ENCODE measurements at places on chromosomes 6 and 20. TPM values are rescaled to one million over a fixed set of nuclear protein-coding genes. Genes with fewer than 3 reads are reported as not detected.

- H3K4me3 ChIP-seq, result no peak overlapping the region
- H3K27me3 ChIP-seq, result no peaks in the 10 kb centered on the region
- DNase-seq, result no peak
- no peaks in the 10 kb centered on the region for H3K36me3 ChIP-seq
- H3K27ac ChIP-seq, result no peak overlapping the region
- H3K4me1 ChIP-seq, result no peaks in the 10 kb centered on the region
Observed at GRCh38 chr6:82144007-82144851, 103.3 kb downstream of the IBTK start.

The CD24 gene
- 113 TPM for total RNA-seq

DNA sequence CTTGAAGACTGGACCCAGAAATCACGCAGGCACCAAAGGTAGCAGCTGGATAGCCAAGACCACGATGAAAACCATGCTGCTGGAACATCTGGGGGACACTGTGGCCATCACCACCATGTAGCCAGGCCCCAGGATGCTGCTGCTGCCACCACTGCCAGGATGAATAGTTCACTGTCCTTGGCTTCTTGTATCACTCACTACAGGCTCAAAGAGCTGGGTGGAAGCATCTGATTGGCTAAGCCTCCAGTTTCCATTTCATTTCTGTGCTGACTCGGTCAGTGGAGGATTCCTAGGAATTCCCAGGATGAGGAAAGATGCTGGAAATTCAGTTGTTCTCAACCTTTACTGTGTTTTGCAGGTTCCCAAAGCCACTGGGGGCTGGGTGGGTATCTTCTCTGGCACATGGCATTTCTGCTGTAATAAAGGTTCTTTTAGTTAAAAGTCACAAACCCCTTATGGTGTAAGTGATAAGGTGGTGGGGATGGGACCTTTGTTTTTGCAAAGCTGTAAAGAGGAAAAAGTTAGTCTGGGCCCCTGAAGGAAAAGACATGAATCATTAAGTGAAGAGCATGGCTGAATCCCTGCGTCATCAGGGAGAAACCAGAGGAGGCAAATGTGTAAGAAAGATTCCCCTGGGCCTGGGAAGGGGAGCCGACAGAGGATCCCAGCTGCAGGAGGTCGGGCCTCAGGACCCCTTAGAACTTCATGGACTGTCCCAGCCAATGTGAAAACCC, 75.6 kb upstream of the RNF24 start:
- no peak overlapping the region for H3K4me3 ChIP-seq
- no peaks in the 10 kb centered on the region for H3K4me1 ChIP-seq
- H3K27ac ChIP-seq, result no peak overlapping the region
- DNase-seq, result no peak

GRCh38 chr6:107823047-107823557, 1.0 kb downstream of the SCML4 start:
- DNase-seq, result peak; percentile 40
- H3K4me1 ChIP-seq, result peaks cover 45% of the 10 kb centered on the region
- H3K4me3 ChIP-seq, result peak overlapping the region; percentile 64
- no peaks in the 10 kb centered on the region for H3K36me3 ChIP-seq
- no peaks in the 10 kb centered on the region for H3K27me3 ChIP-seq
- peak overlapping the region; percentile 92 for H3K27ac ChIP-seq

The VSX1 gene
- not detected for total RNA-seq

GRCh38 chr6:106613590-106613989, 15.7 kb downstream of the RTN4IP1 start:
- peaks cover 1% of the 10 kb centered on the region for H3K36me3 ChIP-seq
- no peak for DNase-seq
- H3K27me3 ChIP-seq, result no peaks in the 10 kb centered on the region
- no peak overlapping the region for H3K4me3 ChIP-seq

The FAM83C gene
- total RNA-seq, result not detected

GRCh38 chr6:90584636-90585255, 2.1 kb downstream of the MAP3K7 start:
- H3K27ac ChIP-seq, result no peak overlapping the region
- no peak overlapping the region for H3K4me3 ChIP-seq
- no peaks in the 10 kb centered on the region for H3K27me3 ChIP-seq
- H3K4me1 ChIP-seq, result peaks cover 15% of the 10 kb centered on the region

The PROKR2 gene
- total RNA-seq, result not detected
